ENCODE measurements at places on chromosomes 3 and 15.

DNA sequence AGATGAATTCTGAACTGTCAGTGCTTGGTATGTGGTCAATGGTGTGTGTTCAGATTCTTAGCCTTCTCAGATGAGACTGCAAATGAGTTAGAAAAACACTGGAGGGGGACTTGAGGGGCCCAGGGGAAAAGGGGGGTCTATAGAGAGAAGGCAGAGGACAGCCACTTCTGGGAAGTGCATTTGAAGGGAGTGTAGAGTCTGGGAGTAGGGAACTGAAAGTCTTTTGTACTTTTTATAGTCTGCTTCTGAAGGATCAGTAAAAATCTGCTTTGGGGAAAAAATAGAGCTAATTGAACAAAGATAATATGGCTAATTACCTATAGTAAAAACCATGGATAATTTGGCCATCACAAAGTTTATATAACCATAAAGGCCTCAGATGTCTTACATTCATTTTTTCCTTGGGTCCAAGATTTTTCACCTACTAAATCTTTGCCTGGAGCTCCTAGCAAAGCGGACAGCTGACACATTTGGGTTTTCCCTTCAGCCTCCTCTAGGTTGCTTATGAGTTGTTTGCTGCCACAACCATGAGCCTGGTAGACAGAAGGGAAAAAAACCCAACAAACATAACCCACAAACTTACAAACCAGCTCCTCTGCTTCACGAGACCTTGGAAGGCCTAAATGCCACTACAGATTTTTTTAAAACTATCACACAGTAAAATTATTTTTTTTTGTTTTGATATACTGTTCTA, 48.8 kb downstream of the CD86 start:
- peak; percentile 40 for DNase-seq

DNA sequence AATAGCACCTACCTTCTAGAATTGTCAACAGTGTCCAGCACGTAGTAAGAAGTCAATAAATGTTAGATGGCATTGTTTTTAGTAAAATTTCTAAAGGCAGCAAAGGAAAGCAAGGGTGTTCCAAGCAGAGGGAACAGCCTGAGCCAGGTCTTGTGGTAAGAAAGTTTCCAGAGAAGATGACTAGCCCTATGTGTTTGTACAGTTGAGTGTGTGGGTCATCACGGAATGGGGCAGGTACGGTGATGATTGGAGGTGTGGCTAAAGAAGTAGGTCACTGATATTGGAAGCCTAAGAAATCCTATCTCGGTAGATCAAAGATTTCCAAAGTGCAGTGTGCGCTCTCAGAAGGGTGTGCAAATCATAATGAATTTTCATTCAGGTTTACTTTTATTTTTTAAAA, 94.2 kb upstream of the BCL6 start:
- no peak for DNase-seq

- DNase-seq = peak; percentile 56
Measured at GRCh38 chr15:66673410-66674322, 28.4 kb upstream of the SMAD6 start.

GRCh38 chr3:10875914-10876313, 59.9 kb downstream of the SLC6A11 start:
- DNase-seq = no peak

DNA sequence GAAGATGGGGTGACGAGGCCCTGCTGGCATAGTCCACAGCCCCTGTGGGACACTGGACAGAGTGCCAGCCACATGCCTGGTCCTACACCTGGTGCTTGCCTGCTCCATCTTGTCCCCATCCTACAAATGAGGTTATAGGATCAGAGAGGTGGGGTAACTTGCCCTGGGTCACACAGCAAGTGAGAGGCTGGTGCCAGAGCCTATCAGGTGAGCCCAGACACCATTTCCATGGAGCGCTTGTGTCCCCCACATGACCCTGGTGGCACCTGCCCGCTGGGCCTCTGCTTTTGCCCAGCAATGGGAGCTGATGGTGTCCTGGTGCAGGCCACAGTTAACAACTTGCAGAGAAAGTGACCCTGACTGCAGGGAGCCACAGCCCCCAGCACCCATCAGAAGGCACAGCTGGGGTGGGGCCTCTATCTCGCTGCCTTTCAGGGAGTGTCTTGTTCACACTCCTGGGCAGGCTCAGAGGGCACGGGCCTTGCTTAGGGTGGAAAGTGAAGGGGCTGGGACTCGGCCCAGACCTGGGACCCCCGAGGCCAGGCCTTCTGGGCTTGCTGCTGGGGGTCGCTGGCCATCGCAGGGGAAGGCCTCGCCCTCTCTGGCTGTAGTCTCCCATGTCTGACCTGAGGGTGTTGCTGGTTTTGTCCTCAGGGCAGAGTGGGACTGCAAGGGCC, 7.2 kb downstream of the PLXNA1 start:
- no peak for DNase-seq

DNA sequence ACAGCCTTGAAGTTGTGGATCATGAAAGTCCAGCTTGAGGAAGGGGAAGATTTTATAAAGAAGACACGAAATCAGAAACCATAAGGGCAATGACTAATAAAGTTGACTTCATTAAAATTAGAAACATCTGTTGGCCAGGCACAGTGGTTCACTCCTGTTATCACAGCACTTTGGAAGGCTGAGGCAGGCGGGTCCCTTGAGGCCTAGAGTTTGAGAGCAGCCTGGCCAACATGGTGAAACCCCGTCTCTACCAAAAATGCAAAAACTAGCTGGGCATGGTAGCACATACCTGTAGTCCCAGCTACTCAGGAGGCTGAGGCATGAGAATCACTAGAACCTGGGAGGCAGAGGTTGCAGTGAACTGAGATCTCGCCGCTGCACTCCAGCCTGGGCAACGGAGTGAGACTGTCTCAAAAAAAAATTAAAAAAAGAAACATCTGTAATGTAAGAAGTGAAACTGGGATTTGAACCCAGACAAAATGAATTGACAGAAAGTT, 7.9 kb upstream of the UBXN7 start:
- no peak for DNase-seq

- peak; percentile 26 for DNase-seq
Measured at GRCh38 chr3:108406661-108407206, 103.7 kb downstream of the MYH15 start.

GRCh38 chr3:75192146-75192616, 471.9 kb upstream of the FRG2C start:
- DNase-seq = peak; percentile 33

DNA sequence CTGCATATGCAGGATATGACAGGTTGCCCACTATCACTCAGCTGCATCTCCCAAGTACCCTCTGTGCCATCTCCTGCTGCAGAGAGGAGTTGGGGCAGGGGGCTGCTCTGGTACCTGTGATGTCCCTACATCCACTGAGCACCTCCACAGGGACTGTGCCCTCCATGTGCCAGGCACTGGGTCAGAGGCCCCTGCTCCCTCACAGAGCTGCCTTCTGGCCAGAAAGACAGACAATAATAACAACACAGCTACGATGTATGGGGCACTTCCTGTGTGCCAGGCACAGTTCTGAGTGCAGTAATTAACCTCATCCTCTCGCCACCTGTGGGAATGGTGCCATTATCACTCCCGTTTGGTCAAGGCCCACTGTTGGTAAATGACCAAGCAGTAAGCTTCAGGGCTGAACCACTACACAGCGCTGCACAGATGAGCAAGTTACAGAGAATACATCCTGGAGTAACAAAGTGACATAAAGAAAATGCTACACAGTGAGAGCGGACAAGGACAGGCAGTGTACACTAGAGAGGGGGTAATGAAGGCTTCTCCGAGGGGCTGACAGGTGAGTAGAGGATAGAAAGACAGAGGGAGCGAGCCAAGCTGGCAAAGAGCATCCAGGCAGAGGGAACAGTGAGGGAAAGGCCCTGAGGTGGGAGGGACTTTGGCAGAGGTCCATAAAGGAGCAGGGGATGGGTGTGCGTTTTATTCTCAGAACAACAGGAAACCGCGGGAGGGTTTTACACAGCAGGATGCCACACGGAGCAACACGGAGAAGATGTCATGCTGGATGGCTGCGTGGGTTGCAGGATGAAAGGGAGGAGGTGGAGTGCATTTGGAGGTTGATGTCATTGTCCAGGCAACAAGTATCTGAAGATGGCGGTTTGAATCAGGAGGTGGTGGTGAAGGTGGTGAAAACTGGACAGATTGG, 13.6 kb downstream of the WNT7A start:
- DNase-seq = peak; percentile 65

DNA sequence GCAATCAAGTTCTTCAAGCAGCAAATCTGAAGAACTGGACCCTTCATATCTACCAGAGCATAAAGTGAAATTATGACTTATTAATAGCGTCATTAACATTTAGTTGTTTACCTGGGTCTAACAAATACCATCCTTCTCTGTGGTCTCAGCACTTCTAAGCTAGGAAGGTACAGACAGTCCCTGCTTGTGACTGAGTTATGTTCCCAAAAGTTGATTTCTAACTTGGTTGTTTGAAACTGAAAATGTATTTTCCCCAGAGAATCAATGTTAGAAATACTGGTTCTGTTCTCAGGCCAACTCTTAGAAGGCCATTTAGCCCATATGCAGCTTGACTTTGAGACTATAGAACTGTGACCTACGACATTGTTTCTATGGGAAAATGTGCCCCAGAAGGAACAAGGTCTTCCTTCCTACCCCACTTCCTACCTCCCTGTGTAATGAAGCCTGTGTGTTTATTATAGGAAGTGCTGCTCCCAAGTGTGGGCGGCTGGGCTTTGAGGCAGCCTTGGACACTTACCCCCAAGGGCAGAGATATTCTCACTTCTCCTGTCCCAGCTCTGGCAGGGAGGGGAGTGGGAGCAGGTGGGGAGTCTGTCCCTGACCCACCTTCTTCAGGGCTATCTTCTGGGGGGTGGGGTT, 12.2 kb upstream of the MAPK6 start:
- DNase-seq = no peak

GRCh38 chr15:63598473-63599400, 1.6 kb downstream of the FBXL22 start:
- no peak for DNase-seq

DNA sequence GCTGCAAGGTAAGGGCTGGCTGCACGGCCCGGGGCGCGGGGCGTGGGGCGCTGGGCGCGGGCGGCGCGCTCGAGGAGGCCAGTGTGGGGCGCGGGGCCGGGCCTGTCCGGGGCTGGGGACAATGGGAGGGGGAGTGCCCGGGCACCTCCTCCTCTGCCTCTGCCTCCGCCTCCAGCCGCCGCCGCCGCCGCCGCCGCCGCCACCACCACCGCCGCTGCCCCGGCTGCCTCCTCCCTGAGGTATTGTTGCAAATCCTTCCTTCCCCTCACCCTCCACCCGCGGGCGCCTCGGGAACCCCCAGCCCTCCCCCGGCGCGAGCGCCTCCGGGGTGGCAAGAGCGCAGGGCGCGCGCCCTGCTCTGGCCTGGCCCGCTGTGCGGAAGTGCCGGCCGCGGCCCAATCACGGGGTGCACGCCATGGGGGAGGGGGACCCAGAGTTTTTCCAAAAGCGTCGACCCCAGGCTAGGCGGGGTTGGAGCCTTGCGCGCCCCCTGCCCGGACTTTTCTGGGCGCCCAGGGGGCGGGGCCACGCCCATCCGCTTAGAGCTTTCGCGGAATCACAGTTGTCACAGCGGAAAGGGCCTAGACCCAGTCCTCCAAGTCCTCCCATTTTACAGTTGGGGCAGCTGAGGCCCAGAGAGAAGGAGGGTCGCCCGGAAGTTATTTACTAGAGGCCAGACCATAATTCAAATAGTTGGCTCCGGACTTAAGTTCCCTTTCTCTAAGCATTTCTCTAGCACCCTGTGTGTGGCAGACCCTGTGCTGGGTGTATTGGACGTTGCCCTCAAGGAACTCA, at the start of gene LPP:
Gene LPP (plus strand): TSS at position 144 of the 795 bp plus-strand sequence. CDS start 251,964 bp downstream, outside the sequence.
- peak; percentile 90 for DNase-seq

DNA sequence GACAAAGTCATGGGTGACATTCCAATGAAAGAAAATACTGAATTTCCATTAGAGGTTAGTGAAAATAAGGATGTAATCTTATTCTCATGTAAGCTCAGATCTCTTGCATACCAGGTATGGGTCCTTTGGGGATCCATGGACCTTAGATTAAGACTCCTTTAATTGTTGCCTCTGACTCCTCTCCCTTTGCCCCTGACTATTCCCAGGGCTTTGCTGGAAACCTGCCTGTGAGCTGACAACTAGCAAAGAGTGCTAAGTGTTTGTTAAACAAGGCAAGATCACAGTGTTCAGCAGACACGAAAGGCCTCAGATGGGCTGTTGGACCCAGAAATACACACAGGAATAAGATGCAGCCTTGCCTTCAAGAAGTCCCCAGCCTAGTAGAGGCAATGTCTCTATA, 32.1 kb downstream of the ACKR2 start:
- no peak for DNase-seq

DNA sequence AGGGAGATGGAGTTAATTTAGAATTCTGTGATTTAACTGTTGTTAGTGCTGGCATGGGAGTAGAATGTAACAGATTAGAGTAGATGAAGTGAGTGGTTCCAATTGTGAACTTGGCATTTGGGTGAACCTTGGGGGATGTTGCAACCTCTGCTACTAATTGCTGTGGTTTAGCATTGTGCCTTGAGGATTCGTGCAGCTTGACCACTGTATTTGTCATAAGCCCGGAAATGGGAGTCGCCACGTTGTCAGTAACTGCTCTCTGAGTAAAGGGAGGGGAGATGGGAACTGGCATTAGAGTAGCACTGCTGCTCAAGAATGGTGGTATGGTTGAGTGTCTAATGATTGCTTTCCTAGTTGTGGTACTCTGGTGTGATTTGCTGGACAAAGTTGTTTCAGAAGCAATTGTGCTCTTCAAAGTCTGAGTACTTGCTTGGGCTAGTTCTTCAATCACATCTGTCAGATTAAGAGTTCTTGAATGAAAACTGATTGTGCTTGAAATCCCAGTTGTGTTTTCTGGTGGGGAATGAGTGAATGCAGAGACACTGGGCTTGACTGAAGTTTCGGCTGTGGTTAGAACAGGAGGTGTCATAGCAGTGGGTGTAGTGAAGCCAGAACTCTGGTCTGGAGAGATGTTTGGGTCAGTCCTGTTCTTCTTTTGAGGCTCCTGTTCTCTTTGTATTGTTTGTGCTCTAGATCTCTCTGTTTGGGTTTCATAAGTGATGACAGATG, 15.4 kb downstream of the IGSF10 start:
- no peak for DNase-seq

DNA sequence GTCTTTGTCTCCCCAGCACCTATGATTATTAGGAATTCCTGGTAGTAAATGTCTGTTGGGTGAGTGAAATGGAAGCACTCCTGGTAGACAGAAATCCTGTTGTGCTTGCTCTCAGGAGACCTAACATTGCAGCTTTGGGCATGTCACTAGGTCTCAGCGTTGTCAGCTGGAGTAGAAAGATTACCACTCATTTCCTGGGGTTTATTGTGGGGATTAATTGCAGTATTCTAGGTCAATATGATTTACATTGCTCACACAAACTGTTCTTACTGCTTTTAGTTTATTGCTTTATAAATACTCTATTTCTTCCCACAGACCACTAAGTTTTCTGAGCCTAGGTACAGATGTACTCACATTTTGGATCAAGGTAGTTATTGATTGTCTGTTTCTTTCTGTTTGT, 5.1 kb downstream of the TSEN2 start:
- no peak for DNase-seq
